ENCODE measurements at places on chromosomes 6 and 20.

GRCh38 chr6:45305546-45305945 lies 22.6 kb upstream of the RUNX2 start:
- DNase-seq = no peak

- DNase-seq = peak; percentile 93
Observed at GRCh38 chr20:36607586-36608387, 2.2 kb downstream of the RAB5IF start.

- no peak for DNase-seq
Observed at GRCh38 chr6:158789115-158789917, 29.9 kb downstream of the EZR start.

DNA sequence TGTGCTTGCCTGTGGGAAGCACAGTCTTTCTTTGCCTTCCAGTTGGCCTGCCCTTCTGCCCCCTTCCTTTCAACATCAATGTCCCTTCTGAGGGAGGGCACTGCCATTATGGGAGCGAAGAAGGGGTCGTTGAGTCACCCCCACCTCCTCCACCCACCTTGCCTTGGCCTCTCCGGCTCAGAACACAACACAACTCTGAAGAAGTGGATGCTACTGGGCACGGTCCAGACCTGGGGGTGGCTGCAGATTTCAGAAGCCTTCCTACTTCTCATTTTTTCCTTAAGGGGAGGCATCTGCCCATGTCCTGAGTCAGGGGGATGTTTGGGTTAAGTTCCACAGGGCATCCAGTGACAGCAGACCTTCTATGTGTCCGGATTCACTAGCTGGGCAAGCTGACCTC lies 72.1 kb downstream of the GFOD1 start:
- DNase-seq = no peak

DNA sequence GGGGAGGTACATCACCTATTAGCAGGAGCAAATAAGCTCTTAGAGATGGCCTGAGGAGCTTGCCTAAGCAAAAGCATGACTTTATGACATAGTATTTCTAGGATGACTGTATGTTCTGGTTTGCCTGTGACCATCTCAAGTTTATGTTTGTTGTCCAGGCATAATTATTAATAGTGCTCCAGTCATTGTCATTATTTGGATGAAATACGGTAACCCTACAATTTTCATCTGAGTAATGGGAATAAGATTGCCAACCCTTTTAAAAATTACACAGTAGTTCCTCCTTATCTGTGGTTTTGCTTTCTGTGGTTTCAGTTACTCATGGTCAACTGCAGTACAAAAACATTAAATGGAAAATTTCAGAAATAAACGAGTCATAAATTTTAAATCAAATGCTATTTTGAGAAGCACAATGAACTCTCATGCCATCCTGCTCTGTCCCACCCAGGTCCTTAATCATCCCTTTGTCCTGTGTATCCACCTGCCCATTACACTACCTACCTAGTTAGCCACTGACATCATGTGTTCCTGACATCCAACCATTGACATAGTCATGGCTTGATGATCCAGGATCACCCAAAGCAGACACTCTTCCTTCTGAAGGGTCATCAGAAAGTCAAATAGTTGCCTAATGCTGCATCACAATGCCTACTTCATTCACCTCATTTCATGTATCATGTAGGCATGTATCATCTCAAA lies 27.0 kb upstream of the TFB1M start:
- peak; percentile 96 for DNase-seq

DNA sequence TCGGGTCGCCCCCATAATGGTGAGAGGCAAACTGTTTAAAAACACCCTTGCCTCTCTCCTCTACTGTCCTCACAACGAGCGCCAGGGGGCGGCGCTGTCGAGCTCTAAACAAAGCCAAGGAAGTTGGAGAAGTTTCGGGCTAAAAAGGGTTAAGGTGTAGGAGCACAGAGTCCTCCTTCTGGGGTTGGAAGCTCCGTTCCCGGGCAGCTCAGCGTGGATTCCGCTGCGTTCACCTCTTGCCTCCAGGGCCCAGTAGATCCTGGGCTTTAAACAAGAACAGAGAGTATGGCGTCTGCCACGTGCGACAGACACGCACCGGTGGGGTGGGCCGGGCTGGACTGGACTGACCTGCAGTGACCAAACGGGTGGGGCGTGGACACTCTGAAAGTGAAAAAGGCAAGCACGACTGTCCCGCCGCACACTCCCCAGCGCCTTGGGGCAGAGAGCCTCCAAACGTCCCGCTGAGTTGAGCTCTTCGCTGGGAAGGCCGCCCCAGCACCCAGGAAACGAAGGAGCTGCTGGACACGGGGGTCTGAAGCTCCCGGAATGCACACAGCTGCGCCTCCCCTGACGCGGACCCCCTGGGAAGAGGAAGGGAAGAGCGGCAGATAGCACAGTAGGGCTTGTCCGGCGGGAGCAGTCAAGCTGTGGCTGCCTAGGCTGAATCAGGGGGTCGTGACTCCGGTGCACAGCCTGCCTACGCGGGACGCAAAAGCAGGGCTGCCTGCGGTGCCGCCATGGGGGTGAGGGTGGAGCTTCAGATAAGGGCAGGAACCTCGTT lies 1.6 kb upstream of the THBD start:
- peak; percentile 93 for DNase-seq

GRCh38 chr20:62805155-62805710 lies 598 bp downstream of the OGFR start:
- DNase-seq = peak; percentile 31

DNA sequence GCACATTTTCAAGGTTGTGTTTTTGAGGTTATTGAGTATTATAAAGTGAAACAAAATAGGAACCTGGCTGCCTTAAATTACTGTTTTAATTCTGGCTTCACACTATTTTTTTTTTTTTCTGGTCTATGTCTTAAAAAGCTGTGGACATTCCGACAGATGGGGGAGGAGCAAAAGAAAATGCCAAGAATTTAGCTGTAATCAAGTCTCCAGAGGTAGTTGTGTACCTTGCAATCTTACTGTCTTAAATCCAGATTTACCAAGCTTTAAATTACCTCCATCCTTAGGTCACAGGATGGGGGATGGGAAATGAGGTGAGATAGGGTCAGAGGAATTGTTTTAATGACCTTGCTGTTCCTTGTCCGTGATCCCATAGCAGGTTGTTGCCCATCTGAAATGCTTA lies 182.8 kb downstream of the UTRN start:
- DNase-seq = no peak

DNA sequence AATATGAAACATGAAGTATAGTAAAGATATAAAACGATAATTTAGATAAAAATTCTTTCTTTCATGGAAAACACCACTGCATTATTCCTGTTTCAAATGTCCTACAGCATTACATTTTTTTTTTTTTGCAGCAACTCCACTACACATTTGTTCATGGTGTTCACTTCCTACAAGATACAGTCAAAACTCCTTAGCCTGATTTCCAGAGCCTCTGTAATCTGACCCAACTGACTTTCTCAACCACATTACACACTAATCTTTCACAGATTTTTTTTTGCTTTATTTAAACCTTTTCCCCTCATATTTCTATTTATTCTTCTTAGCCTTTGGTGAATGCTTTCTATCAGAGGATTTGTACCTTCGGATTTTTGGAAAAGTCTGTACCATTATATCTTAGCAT lies 176.5 kb upstream of the PDE7B start:
- no peak for DNase-seq

GRCh38 chr20:21167261-21167660 lies 41.4 kb downstream of the KIZ start:
- no peak for DNase-seq

- no peak for DNase-seq
Observed at GRCh38 chr20:31667315-31668285, 29.9 kb downstream of the COX4I2 start.

GRCh38 chr6:130632897-130633296 lies 194.3 kb upstream of the SMLR1 start:
- DNase-seq = no peak

GRCh38 chr6:90887764-90888163 lies 300.9 kb upstream of the MAP3K7 start:
- no peak for DNase-seq

GRCh38 chr6:155604991-155605390 lies 149.4 kb upstream of the NOX3 start:
- peak; percentile 39 for DNase-seq

DNA sequence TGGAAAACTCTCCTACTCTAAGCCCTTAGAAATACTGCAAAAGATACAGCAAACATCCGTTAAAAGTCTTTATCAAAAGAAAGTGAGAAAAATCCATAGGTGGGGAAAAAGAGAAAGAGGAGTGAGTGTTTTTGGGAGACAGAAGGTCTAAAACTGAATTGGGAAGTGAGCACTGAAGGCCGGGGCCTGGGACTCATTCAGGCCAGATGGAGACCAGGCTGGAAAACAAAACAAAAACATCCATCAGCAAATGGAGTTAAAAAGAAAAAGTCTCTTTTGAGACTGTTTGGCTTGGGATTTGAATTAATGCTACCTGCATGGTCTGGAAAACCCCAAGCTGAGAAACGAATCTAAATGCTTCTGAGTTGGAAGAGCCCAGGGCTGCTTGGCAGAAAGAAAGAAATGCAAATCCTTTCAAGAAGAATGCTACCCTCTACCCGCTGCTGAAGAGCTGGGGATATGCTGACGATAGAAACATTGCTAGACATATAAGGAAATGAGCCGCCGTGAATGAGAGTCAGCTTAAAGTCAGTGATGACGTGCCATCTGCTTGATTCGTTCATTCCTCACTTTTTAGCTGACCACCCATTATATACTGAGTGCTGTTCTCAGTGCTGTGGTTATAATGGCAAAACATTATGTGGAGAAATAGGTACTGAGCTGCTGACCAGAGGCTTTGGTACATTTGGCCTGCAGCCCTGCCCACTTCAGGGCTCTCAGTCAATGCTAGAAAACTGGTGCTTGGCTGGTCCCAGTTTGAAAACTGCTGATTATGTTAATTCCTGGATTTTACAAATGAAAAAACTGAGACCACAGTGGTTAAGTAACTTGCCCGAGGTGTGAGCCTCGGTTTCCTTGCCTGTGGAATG lies 28.0 kb upstream of the TULP4 start:
- peak; percentile 11 for DNase-seq

Measured in kidney tubule cell (primary cell).